ENCODE measurements at places on chromosomes 1 and 21.

- DNase-seq, result no peak
Observed at GRCh38 chr21:26809745-26810144, 35.5 kb downstream of the ADAMTS1 start.

DNA sequence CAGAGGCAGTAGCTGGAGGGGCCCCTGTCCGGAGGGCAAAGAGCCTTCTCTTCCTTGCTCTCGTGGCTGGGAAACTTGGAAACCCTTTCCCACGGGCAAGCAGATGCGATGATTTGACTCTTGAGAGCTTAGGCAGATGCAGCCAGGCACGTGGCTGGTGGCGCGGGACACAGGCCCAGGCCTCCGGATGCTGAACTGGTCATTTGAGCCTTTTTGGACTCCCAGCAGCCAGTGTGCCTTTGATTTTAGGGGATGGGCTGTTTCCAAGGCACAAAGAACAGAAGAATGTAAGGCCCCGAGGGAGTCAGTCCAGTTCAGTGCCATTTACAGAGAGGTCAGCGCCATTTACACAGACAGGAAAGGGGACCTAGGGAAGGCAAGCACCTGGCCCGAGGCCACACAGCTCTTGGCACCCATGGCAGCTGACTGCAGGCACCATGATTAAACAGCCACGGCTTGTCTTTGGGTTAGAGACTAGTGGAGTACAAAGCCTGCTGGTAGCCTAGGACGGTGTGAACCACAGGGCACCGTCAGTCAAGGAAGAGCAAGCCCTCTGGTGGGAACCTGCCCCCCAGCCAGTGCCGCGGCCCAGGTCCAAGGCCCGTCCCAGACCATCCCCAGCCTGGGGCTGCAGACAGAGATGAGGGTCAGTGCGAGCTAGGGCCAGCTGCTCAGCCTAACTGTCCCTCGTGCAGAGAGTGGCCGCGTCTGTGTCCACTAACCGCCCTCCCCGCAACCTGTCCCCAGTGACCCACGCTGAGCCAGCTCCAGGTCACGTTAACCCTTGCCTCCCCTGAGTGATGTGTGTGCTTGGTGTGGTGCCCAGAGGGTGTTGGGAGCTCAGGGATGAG lies 20.4 kb upstream of the CCDC27 start:
- DNase-seq, result no peak

- no peak for DNase-seq
Observed at GRCh38 chr1:26907071-26907917, 6.5 kb downstream of the NR0B2 start.

- no peak for DNase-seq
Observed at GRCh38 chr1:113390871-113391648, 745 bp downstream of the MAGI3 start.

DNA sequence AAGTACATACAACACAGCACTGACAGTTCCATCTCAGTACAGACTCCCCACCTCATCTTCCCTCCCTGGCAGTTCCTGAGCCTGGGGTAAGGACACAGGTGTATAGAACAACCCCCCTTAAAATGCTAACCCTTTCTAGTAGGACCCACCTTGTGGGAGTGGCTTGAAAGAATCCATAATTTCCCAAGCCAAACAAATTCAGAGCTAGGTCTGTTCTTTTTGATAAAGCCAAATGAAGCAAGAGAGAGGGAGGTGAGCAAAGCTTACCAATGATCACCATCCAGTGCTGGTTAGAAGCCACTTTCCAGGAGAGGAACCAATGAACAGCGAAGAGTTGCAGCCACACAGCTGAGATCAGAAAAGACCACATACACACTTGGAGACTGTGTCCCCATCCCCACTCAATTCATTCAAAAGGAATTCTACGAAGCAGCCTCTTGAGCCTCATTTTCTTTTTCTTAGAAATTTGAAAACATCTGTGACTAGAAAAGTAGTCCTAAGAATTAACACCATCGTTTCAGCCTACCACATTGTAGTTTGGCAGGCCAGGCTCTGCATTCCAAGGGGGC lies 9.2 kb downstream of the UBE2Q1 start:
- no peak for DNase-seq

- DNase-seq, result no peak
Observed at GRCh38 chr1:160053548-160054365, 16.2 kb downstream of the KCNJ10 start.

DNA sequence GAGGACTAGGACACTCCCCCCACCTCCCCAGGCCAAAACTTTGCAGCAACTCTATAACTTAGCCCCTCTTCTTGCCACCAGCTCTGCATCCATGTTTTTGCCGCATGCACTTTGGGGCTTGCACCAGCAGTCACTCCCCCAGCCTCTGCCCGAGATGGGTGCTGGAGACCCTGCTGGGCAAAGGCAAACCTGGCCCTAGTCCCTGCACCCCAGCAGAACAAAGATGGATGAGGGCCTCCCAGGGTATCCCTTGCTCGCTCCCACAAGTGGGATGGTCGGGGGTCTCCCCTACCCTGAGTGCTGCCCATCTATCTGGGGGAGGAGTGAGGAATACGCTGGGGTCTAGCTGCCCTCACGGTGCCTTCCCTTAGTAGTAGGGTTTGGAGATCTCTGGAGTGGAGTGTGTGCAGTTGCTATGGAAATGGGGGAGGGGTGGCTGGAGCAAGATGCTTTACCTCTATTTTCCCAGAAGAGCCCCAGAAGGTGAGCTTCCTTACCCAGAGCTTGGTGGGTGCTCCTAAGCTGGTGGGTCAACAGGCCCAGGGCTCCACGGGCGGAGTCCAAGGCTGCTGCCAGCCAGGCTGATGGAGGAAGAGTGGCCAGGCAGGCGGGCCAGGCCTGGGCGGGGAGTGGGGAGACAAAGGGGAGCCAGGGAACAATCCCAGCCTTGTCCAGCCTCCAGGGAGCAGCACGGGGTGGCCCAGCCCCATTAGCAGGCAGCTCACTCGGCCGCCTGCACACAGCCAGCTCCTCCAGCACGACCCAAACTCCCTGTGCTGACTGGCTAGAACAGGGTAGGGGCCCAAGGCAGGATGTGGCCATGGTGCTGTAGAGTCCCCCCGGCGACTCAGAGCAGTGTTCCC lies at the start of gene PAQR6:
Gene PAQR6, minus strand, starts transcription at position 597 of the 863 bp plus-strand sequence. CDS start 1,325 bp downstream, outside the sequence.
- no peak for DNase-seq

DNA sequence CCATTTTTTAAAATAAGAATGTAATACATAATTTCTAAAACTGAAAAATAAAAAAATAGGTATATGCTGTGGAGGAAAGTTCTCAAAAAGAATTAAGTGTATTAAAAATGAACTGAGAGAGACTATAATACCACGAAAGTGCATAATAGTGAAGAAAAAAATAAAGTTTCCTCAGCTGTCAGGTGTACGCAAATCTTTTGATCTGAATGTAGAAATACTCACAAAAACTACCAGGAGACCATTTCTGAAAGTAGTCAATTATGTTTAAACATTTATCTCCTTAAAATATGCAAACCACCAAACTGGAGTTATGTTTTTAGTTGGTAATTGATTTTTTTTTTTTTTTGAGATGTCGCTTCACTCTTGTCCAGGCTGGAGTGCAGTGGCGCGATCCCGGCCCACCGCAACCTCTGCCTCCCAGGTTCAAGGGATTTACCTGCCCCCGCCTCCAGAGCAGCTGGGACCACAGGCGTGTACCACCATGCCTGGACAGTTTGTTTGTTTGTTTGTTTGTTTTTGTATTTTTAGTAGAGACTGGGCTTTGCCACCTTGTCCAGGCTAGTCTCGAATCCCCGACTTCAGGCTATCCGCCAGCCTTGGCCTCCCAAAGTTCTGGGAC lies 1169.2 kb upstream of the B3GALT2 start:
- DNase-seq, result no peak

DNA sequence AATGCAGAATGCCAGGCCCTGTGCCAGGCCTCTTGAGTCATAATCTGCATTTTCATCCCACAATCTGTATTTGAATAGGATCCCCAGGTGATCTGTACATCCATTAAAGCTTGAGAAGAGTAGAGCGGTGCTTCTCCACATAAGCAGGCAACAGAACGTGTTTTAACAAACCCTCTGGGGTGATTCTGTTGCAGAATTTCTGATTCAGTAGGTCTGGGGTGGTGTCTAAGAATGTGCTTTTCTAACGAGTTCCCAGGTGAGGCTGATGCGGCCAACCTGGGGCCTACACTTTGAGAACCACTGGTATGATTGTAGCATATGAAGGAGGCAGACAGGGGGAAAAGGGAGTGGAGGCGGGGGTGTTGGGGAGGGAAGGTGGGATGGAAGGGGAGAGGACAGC lies 78.4 kb upstream of the POU3F1 start:
- no peak for DNase-seq

- no peak for DNase-seq
Observed at GRCh38 chr1:212211371-212211770, 73.8 kb upstream of the PPP2R5A start.

GRCh38 chr1:247656221-247656875 lies 23.2 kb downstream of the OR13G1 start:
- DNase-seq, result no peak

GRCh38 chr1:119375366-119375765 lies 6.8 kb downstream of the HAO2 start:
- no peak for DNase-seq

- no peak for DNase-seq
Observed at GRCh38 chr1:243912347-243912746, 62.3 kb upstream of the AKT3 start.

- no peak for DNase-seq
Observed at GRCh38 chr1:34655206-34655874, 99.5 kb upstream of the GJB5 start.

Data from cortex of kidney (tissue), 1 donor.